ENCODE measurements at places on chromosomes 12 and 14.

- no peak for DNase-seq
These were observed 33.5 kb downstream of the TEAD4 start for GRCh38 chr12:2992724-2993123.

DNA sequence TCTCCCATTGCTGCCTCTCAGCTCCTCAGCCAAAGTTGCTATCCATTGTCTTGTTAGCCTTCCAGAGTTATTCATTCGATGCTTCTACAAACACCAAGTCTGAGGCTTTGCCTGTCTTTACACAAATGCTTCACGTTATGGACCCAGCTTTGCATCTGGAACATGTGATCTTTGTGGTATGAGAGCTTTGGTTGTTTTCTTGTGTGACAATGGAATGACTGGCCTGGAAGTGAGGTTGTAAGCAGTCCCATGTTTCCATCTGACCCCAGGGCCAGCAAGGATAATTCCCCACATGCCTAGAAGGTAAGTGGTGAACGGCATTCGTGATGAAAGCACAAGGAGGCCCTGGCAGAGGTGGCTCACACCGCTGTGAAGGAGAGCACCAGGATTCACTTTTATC is 866.7 kb upstream of the TMEM132C start:
- peak; percentile 53 for DNase-seq

DNA sequence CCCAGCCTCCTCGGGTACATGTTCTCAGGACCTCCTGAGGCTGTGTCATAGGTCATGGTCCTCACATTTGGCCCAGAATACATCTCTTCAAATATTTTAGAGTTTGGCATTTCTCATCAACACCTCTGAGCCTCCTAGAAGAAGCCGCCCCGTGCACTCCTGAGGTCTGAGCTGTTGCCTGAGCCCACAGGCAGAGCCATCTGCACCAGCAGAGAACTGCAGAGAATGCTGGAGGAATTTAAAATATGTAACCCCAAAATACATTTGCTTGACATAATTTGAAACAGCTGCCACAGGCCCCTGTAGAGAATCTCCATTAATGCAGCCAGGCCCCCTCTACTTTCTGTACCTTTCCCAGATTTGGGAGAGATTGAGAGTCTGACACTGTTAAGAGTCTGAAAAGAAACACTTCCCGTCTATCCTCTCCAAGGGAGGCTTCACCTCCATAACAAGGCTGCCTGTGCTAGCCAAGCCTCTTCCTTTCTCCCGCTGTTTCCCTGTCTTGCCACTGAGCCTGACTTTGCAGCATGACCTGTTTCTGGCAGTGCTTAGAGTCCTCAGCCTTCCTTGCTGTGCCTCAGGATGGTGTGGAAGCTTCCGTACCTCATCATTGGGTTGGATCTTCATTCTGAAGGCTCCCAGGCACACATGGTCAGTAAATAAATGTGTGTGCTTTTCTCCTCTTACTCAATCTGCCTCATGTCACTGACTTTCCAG is 95.4 kb upstream of the SFSWAP start:
- peak; percentile 37 for DNase-seq

GRCh38 chr14:104304451-104305351 is 166.3 kb downstream of the KIF26A start:
- no peak for DNase-seq

DNA sequence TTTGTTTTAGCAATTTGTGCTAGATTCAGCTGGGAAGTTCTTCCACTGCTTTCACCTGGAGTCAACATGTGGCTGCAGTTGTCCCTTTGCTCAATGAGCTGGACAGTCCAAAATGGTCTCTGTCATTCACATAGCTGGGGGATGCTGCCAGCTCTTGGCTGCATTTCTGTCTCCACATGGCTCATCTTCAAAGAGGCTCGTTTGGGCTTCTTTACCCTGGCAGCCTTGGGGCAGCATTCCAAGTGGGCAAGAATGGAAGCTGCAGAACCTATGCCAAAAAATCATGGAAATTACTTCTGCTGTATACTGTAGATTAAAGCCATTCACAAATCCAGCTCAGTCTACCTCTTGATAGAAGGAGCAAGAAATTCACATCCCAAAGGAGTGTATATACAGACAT is 199.1 kb downstream of the SLC5A8 start:
- DNase-seq: no peak

DNA sequence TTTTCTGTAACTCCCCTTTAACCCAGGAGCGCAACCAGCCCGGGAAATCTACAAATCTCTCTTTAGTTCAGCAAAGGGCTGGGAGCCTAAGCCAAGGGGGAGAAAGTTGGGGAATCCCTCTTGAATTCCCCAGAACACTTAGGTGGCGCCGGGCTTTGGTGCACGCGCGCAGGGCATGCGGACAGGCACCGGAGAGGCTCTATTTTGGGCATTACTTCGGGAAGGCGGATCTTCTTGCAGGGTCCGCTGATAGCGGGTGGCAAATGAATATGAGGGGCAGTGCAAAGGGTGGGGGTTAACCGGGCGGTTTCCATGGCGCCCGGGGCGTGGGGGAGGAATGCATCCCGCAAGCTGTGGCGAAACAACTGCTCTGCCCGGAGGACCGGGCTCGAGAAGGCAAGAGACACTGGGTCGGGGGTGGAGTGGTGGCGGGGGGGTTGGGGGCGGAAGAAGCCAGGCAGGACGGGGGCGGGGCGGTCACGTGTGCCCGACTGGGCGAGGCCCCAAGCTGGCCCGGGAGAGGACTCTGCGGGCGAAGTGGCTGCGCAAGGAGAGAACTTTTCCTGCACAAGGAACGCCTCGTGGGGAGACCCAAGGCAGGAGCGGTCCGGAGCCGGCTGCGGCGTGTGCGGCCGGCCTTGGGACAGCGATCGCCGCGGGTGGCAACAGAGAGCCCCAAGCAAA is at the start of gene FLVCR2:
TSS of gene FLVCR2 (plus strand) at position 519 of the 684 bp plus-strand sequence. CDS start 353 bp downstream, outside the sequence.
- peak; percentile 69 for DNase-seq

DNA sequence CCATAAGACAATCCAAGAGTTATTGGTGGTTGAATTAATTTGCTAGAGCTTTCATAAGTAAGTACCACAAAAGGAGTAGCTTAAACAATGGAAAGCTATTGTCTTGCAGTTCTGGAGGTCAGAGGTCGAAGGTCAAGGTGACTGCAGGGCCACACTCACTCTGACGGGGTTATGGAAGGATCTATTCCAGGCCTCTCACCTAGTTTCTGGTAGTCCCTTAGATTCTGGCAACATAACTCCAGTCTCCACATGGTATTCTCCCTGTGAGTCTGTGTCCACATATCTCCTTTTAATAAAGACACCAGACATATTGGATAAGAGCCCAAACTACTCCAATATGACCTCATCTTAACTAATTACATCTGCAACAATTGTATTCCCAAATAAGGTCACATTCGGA is 273.4 kb downstream of the FOXN3 start:
- peak; percentile 17 for DNase-seq

DNA sequence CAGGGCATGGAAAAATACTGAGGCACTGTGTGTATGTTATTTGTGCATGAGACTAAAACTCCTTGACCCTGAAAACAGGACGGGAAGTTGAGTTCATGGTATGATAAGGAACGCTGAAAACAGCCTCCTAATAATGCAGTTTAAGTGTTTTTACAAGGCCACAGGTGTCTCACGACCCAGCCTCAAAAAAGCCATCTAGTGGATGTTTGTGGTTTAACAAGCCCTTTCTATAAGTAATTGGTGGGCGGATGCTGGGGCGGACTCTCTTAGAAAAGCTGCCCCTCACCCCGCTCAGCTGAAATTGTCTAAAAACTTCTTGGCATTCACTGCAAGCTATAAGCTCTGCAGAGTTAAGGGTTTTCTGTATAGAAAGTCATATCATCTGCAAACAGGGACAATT is 184.5 kb downstream of the NUBPL start:
- DNase-seq: no peak

GRCh38 chr12:130489293-130489692 is 151.6 kb downstream of the PIWIL1 start:
- DNase-seq: no peak

DNA sequence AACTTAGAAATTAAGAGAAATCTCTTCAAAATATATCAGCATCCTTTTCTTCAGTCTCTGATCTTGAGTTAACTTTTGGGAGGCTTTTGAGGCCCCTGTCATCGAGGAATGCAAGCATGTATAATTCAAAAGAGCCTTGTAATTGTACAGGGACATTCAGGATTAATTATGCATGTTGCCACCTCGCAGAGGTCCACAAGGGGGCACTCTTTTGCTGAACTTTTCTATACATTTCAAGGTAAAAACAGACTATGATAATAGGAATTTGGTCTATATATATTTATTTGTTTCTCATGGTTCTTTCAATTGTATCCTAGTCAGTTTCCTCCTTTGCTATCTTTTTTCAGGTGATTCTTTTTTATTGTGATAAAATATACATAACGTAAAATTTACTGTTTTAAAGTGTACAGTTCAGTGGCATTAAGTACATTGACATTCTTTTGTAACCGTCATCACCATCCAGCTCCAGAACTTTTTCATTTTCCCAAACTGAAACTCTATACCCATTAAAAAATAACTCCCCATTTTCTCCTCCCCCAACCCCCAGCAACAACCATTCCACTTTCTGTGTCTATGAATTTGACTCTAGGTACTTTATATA is 47.0 kb upstream of the SLC2A13 start:
- DNase-seq: peak; percentile 38

- peak; percentile 48 for DNase-seq
These were observed 42.2 kb downstream of the PLEKHA5 start for GRCh38 chr12:19171731-19172130.

- no peak for DNase-seq
These were observed at the start of gene CLECL1 for GRCh38 chr12:9732921-9733461. Gene CLECL1, minus strand, starts transcription at chr12:9733097.

DNA sequence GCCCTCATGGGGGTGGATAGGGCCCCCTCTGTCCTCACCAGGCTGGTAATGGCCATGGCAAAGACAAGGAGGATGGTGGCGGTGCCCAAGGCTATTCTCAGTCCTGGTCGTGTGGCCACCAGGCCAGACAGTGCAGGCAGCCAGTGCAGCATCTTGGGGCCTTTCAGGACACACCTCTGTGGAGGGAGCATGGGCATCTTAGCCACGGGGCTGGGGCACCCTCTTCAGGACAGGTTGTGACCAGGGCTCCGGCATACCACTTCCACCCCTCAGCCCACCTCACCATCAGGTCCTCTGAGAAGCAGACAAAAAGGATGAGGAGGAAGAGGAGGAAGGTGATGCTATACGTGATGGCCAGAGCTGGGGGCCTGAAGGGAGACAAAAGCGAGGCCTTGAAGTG is 10.8 kb downstream of the ADCY4 start:
- DNase-seq: no peak

GRCh38 chr12:92529944-92530343 is 172.8 kb upstream of the PLEKHG7 start:
- DNase-seq: no peak

DNA sequence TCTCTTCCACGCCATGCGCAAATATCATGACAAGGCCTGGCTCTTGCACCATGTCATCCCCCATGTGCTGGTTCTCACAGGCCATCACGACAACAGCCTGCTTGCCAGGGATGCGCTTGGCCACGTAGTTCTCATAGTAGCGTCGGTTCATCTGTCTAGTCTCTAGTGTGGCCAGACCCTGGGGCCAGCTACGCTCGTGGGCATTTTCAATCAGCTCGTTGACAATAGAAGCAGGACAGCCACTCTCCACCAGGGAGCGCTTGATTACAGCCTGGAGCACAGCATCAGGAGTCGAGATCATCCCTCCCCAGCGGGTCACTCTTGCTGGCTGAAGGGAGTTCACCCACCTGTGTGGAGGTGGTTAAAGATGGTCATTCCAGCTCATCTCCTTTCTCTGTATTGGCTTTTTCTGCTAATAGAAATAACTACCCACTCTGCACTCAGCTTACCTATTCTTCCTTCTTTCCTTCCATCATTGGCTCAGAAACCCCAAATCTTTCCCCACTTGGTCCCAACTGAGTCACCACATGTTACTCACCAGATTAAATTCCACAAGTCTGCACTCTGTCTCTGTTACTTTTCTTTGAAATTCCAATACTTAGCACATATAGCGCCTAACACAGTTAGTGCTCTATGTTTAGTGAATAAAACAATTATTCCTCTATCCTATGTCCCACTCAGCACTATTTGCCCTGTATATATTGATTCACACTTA is 15.1 kb downstream of the RNF41 start:
- DNase-seq: peak; percentile 66

DNA sequence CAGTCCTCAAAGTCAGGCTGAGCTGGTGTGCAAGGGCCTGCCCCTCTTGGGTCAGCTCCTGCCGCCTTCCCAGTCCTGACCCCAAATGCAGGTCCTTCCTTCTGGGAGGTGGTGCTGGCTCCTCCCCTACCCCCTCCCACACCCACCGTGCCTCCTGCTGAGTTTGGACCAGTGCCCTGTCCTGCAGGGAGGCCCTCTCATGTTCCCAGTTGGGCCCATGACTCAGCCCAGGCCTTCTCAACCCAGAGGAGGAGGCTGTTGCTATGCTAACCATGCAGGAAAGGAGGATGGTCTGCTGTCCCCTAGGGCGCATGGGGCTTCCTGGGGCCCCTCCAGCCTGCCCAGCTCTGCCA is 4.4 kb downstream of the ZBTB42 start:
- DNase-seq: peak; percentile 93

GRCh38 chr14:70886421-70887206 is 20.6 kb upstream of the PCNX1 start:
- DNase-seq: no peak

DNA sequence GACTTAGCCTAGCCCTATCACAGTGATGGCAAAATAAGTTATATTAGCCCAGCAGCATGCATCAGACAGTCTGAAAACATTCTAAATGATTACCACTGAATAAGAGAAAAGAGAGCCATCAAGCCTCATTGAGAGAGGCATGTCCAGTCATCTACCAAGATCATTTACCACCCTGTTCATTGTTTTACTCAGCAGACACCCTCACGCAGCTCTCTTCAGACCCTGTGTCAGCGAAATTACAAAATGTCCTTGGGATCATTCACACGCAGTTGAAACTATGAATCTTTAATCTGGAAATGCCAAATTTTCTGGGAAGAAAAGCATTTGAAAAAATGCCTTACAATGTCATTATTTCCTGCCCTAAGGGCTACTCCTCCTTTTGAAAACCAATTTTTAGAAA is 89.5 kb downstream of the PTPRO start:
- DNase-seq: peak; percentile 2

- peak; percentile 39 for DNase-seq
These were observed 53.8 kb downstream of the SDR9C7 start for GRCh38 chr12:56880125-56880992.

DNA sequence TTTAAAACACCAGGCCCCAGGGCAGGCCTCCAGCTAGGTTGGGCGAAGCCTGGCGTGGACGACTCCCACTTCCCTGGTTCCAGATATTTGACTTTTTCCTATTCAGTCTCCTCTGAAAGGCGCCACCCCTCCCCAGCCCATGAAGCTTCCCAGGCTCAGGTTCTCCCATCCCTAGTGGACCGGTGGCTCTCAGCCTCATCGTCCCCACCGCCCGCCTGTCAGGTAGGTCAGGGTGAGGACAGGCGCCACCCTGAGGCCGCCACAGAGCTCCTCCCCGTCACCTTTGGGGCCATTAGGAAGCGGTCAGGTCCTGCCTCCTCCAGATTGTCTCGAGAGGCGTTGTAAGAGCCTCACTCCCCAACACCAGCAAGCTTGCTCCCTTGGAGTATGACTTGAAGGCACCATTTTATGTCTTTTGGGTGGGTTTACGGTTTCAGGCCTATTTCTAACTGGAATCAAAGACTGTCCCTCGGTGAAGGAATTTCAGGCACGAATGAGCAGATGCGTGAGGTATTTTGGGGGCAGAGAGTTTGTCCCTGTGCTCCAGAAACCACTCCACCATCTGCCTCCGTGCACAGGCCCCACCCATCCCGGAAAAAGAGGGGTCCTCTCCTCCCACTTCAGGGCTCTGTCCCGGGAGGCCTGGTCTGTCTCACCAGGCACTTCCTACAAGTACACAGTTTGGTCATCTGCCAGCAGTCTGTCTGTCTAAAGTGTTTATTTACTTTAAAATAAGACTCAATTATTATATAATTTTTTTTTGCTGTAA is 55.6 kb downstream of the TSPAN9 start:
- DNase-seq: peak; percentile 88

GRCh38 chr14:99590746-99591555 is 13.1 kb downstream of the CCDC85C start:
- peak; percentile 76 for DNase-seq
